ENCODE measurements at places on chromosomes 4 and X.

- no peak for DNase-seq
These were observed 54.5 kb downstream of the CLDN34 start for GRCh38 chrX:10021461-10022272.

DNA sequence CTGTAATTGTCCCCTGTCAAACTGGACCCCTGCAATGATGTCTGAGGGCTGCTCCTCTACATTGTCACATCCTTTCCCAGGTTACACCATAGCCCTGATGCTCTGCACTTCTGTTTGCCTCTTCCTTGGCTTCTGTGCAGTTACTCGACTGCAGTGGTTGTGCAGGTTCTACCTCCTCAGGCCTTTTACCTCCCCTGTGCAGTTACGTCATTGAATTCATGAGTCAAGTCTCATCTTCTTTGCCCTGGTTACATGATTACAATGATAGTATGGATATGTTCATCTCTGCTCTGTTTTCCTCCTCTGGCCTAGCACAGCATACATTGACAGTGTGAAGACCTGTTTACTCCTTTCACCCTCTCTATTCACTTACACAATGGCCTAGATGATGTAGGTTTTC, 83.2 kb downstream of the FAM47B start:
- no peak for DNase-seq

DNA sequence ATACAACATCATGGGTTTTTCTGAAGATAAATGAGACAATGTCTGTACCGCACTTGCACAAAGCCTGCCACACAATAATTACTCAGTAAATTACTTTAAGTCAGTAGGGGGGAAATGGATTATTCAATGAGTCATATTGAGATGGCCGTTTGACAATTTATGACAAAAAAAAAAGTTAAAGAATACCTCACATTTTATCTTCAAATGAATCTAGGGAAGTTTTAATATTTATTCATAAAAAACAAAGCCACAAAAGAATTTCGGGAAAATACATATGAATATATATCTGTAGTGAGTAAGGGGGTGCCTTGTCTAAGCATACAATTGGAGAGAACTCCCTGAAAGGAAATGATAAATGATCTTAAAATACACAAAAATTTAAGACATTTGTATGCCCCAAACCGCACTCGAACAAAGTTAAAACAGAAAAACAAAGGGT, 197.0 kb upstream of the SLC7A11 start:
- no peak for DNase-seq

DNA sequence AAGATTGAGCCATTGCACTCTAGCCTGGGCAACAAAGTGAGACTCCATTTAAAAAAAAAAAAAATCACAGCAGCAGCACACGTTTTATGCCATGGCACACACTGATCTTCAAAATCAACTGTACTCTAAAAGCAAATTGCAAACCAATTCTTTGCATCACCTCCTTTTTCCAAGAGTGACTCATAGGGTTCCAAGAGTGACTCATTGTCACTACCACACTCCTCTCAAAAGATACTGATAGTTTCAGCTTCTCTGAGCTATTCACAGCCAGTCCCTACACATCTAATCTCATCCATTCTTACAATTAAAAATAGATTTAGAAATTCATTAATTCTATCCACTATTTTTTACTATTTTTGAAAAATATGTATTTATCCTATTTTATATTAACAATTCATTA, 1494.9 kb upstream of the AGA start:
- DNase-seq = no peak

GRCh38 chr4:100949350-100949935, 397.9 kb downstream of the PPP3CA start:
- DNase-seq = no peak
